ENCODE measurements at places on chromosomes 4 and X.

- peak; percentile 1 for DNase-seq
Measured at GRCh38 chr4:66688674-66689073, 856.6 kb downstream of the CENPC start.

- DNase-seq, result no peak
Measured at GRCh38 chr4:167196344-167197012, 37.8 kb downstream of the SPOCK3 start.

- DNase-seq, result peak; percentile 16
Measured at GRCh38 chr4:27861381-27861787, 1000.7 kb downstream of the STIM2 start.

DNA sequence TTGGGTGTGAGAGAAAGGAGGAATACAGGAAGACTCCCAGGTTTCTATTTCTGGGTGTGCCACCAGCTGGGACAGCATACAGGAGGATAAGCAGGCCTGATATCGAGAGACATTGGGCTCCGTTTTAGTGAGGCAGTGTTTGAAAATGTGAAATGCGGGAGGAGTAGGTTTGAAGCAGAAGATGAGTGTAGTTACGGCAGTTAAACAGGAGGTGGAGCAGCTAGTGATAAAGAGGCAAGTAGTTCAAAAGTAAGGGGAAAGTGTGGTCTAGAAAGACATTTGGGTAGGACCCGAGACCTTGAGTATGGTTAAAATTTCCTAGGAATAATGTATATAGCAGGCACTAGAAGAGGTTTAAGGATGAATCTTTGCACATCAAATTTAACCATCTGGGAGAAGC is 42.4 kb downstream of the DCUN1D4 start:
- DNase-seq, result peak; percentile 5

DNA sequence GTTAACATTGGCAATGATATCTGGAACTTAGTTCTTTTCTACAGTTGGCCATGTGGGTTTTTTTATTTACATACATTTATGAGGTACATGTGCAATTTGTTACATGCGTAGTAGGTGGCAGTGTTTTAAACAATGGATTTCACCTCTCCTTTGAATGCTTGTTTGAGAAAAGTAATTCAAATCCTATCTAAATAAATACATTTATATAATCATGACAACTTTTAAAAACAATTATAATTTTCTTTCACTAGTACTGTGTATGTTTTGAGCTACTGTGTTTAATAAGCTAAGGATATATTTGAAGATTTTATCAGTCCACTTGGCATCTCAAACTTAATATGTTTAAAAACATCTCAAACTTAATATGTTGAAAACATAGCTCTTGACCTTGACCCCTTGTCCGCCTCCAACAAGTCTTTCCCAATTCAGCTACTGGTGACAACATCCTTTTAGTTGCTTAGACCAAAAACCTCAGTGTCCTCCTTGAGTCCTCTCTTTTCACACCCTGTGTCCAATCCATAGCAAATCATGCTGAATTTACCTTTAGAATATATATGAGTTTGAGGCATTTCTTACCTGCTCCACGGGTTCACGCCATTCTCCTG is 14.5 kb downstream of the GUCY1B1 start:
- no peak for DNase-seq

DNA sequence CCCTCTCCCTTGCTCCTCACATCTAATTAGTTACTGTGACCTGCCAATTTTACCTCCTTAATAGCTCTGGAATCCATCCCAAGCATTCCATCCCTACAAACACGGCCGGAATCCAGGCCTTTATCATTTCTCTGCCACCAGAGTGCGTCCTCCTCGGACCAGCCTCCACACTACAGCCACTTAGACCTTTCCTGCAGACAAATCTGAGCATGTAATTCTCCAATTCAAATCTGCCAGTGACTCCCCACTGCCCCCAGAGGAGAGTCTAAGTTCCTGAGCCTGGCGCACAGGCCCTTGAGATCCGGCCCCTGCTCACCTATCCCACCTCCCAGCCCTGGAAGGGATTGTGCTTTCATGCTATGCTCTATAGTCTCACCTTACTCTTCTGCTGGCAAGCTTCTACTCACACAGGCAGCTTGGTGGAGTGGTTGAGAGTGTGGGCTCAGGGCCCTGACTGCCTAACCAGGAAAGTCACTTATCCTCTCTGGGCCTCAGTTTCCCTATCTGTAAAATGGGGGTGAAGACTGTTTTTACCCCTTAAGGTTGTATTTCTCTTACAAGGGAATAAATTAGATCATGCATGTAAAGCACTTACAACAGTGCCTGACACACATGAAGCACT is 31.2 kb downstream of the PJA1 start:
- DNase-seq, result peak; percentile 33

GRCh38 chrX:107450823-107451509 is 1.5 kb downstream of the FRMPD3 start:
- DNase-seq, result peak; percentile 13

DNA sequence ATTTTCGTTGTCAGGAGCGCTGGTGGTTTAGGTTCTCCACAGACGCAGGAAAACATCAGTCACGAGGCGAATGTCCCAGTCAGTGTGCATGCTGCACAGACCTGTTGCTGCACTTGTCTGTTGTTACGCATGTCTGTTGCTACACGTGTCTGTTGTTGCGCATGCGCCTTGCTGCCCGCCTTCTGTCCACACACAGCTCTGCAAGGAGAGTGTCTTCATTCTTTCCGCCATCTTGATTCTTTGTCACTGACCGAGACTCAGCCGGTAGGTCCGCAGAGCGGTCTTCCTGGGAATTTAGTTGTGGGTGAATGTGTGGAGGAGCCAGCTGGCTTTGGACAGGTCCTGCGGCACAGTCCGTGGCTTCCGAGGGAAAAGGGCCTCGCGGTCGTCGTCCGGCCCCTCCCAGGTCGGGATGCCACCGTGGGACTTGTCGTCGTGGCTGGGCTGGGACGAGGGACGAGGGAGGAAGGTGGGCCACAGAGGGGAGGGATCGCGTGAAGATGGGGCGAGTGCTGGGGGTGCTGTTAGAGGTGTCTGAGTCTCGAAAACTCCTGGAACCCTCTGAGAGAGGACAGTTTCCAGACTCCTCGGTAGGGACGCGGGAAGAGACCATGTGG is at the start of gene PAGE2B:
Gene PAGE2B (plus strand): TSS at position 180 of the 617 bp plus-strand sequence. CDS start 1,012 bp downstream, outside the sequence.
- peak; percentile 1 for DNase-seq

GRCh38 chr4:176949029-176949428 is 156.3 kb upstream of the VEGFC start:
- DNase-seq, result no peak

- no peak for DNase-seq
Measured at GRCh38 chrX:72532366-72532765, 40.3 kb downstream of the HDAC8 start.

DNA sequence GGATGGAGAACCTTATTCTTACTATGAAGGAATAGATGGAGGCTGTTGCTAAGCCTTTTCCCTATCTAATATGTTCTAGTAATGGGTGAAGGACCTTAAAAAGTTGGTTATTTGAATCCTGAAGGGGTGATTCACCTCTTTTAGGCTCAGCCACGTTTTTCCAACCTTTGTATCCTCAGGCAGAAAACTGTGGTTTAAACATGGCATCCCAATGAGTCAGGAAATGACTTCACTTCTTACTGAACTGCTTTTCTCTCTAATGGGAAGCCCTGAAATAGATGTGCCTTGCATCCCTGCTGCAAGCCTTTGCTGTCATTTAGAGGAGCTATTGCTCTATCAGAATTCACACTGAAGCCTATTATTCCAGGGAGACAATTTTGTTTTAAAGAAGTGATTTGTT is 191.0 kb upstream of the ARX start:
- DNase-seq, result no peak

DNA sequence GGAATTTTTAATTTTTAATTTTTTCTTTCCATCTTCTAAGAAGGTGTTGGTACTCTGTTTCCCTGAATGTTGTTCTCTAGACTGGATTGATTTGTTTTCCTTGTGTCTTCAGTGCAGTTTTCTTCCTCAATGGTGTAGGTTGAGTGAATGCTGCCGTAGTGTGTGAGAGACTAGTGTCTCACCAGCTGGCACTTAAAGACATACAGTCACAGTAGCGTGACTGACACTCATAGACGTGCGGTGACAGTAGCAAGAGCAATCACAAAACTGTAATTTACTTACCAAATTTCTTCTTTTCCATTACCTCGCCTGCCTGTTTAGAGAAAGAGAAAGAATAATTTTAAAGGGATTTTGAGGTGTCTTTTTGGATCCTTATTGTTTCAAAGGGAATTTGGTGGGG is 21.4 kb upstream of the PGM2 start:
- no peak for DNase-seq

- DNase-seq, result no peak
Measured at GRCh38 chr4:128663325-128663724, 146.2 kb upstream of the JADE1 start.

DNA sequence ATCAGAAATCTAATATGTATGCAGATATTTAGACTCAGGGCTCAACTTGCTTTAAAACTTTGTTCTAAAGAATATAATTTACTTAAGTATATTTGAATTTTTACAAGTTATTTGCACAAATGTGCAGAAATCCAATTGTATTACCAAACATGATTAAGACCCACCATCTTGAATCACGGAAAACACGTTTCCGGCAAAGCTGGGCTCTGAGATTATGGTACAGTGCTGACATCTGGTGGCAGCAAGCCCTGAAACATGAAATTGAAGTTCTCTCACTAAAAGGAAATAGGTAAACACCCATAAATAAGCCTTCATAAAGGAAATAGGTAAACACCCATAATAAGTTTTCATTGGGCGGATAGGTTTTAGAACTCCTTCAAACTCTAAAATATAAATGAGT is 98.3 kb upstream of the MAOA start:
- peak; percentile 21 for DNase-seq

DNA sequence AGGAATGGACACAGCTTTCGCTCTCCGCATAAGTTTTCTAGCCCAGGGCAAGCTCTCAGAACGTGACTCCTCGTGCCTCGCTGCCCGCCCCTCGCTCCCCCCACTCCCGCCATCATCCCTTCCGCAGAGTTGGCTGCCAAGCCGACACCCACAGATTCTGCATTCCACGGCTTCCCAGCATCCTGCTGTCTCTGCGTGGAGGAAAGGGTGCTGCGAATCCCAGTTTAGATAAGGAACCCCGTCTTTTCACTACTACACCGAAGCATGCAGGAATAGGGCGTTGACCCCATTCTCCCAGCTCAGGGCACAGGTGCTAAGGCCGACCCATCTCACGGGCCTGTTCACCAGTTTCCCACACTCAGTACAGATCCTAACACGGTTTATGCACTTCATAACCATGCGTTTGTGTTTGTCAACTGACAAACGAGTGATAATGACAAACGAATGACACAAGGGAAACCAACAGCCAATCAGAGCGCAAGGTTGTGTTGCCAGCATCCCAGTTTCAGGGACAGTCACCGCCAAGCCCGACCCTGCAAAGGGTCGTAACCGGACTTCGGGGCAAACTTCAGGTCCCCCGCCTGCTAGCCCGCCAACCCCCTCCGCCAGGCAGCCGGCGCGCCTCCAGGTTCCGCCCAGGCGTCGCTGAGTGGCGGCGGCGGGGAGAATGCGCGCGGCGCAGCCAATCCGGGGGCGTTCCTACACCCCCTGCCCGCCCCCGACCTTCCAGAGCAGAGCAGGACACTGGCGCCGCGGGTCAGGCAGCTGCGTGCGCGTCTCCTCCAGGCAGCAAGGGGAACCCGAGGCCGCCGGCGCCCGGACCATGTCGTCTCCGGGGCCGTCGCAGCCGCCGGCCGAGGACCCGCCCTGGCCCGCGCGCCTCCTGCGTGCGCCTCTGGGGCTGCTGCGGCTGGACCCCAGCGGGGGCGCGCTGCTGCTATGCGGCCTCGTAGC is at the start of gene CYP2U1:
Gene CYP2U1 (plus strand): TSS at position 729 of the 954 bp plus-strand sequence. CDS start 95 bp downstream, at position 824.
- DNase-seq, result peak; percentile 87

GRCh38 chr4:150149381-150149780 is 71.1 kb downstream of the DCLK2 start:
- no peak for DNase-seq

Measured in NCI-H146 (cell line).